Purkinje cell (primary cell): ENCODE measurements at places on chromosomes 3 and 15. TPM values are rescaled to one million over a fixed set of nuclear protein-coding genes. Genes with fewer than 3 reads are reported as not detected.

MOBP gene
- 2.7 and 4.5 TPM in 2 replicates for polyA plus RNA-seq

PLA2G4E gene
- polyA plus RNA-seq, result 0.07 and 0.13 TPM in 2 replicates

GOLGA8O gene
- polyA plus RNA-seq, result not detected in 2 replicates

ZDHHC3 gene
- 22.7 and 23.4 TPM in 2 replicates for polyA plus RNA-seq

ARID3B gene
- 1.6 and 2.1 TPM in 2 replicates for polyA plus RNA-seq

FOXB1 gene
- not detected in 2 replicates for polyA plus RNA-seq

MEX3B gene
- 3.7 TPM in 1 of 2 replicates, not detected in the other for polyA plus RNA-seq

STAB1 gene
- not detected in 2 replicates for polyA plus RNA-seq

ATP10A gene
- polyA plus RNA-seq, result 0.11 and 0.20 TPM in 2 replicates

SIDT1 gene
- polyA plus RNA-seq, result 3.6 and 4.6 TPM in 2 replicates

GOLGA6L1 gene
- polyA plus RNA-seq, result not detected in 2 replicates

GOLGA8Q gene
- polyA plus RNA-seq, result not detected in 2 replicates

TUSC7 gene
- 5.7 TPM in 1 of 2 replicates, not detected in the other for polyA plus RNA-seq
